NCI-H1417 treated with DMSO at 0.1 percent for 48 hours (cell line): ENCODE measurements at places on chromosomes 1 and 21.

GRCh38 chr1:72547412-72547811 lies 265.1 kb upstream of the NEGR1 start:
- DNase-seq, result no peak

GRCh38 chr1:50982611-50983010 lies 12.6 kb downstream of the CDKN2C start:
- DNase-seq, result no peak

DNA sequence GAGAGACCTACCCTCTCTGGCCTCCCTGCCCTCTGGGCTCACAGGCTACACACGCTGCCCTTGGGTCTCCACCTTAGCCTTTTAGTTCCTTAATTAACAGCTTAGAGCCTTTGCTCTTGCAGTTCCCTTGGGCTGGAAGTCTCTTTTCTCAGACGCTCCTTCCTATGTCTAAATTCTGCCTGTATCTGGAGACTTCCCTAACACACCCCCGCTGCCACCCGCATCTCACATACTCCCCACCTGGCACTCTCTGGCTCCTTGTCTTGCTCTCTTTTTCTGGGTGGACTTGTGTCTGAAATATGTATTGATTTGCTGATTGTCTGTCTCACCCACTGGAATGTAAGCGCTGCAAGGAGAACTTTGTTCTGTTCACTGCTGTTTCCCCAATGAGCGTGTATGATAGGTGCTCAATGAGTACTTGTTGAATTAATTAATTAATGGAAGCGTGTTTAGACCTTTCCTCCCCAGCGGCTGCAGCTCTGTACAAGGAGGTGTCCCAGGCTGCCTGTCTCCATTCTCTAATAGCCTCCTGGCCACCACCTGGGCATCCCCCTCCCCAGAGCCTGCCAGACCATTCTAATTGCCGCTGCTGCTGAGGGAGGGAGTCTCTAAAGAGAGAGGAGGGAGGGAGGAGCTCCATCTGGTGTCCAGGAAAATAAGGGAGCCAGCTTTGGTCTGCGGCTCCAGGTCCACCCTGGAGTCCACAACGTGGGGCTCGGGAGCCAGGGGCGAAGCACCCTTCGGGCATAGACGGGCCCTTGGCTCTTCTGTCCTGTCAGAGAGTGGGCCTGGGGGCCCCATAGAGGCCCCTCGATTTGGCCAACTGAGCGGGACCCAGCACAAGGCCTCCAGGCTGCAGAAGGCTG lies 95.4 kb downstream of the RNF220 start:
- DNase-seq, result no peak

GRCh38 chr21:45584786-45585185 lies 42.5 kb upstream of the SLC19A1 start:
- DNase-seq, result no peak

DNA sequence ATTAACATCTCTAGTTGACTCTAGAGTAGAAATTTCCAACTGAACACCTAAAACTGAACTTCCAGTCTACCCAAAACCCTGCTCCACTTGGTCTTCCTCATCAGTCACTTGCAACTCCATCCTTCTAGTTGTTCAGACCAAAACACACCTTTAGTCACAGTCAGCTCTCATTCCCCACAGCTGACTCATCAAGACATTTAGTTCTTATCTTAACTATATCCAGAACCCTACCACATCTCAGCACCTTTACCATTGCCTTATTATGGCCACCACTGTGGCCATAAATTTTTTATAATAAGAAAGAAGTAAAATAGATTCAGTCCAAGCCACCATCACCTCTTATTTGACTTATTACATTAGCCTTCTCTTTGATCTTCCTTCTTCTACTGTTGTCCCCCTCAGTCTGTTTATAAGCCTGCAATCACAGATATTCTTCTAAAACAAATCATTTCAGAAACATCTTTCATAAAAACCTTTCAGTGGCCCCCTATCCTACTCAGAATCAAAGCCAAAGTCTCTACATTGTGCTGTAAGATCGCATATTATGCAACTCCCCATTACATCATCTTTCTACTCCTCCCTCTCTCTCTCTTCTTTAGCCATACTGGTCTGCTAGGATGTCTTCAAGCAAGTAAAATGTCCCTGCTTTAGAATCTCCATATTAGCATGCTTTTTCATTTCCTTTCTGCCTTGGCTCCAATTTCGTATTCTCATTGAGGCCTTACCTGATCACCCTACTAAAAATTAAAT lies 275.9 kb downstream of the LRRC40 start:
- no peak for DNase-seq

DNA sequence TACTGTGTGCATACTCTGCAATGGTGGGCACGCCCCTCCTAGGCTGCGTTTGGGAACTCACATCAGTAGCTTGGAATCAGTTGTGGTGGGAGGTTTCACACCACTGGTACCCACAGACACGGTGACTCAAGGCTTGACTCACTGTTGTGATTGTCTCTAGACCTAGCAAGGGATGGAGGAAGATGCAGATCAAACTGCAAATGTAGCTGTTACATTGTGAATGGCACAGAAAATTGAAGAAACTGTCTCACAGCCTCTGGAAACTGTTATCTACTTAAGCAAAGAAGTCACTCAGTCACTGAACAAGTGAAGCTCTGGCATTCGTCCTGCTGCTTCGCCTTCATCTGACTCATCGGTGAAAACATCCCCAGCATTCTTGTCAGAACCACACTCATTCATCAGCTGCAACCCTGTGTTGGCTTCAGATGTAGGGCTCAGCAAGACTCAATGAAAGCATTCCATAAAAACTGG lies 59.5 kb downstream of the POFUT2 start:
- DNase-seq, result no peak

DNA sequence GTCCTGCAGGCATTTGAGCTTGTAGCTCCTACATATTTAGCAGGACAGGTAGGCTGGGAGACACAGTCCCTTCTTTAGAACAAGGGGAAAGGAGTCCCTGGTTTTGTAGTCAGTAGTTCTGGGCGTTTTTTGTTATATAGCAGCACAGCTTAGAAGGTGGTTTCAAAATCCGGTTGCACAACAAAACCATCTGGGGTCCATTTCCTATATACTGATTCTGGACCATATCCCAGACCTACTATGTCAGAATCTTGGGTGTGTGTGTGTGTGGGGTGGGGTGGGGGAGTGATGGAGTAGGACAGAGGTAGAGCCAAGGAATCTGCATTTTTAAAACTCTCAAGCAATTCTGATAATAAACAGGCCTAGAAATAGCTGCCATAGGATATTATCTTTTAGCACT lies 21.6 kb downstream of the METTL13 start:
- DNase-seq, result no peak

GRCh38 chr1:89962024-89962741 lies 32.7 kb upstream of the ZNF326 start:
- no peak for DNase-seq

GRCh38 chr1:20351911-20352701 lies 61.4 kb downstream of the VWA5B1 start:
- DNase-seq, result no peak

- no peak for DNase-seq
These were observed 162.4 kb upstream of the CACYBP start for GRCh38 chr1:174837386-174837785.

DNA sequence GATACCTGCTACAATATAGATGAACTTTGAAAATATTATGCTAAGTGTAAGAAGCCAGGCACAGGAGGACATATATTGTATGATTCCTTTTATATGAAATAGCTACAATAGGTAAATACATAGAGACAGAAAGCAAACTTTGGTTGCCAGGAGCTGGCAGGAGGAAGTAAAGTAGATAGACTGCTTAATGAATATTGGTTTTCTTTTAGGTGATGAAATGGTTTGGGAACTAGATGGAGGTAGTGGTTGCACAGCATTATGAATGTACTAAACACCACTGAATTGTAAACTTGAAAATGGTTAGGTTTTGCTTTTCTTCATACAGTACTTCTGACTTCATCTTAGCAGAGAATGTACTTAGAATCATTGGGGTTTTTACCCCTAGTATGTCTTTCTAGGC lies 21.5 kb downstream of the ABCB10 start:
- DNase-seq, result no peak

GRCh38 chr1:153908071-153908470 lies 14.7 kb downstream of the GATAD2B start:
- DNase-seq, result no peak

GRCh38 chr1:66758241-66758755 lies 6.0 kb downstream of the DYNLT5 start:
- no peak for DNase-seq

DNA sequence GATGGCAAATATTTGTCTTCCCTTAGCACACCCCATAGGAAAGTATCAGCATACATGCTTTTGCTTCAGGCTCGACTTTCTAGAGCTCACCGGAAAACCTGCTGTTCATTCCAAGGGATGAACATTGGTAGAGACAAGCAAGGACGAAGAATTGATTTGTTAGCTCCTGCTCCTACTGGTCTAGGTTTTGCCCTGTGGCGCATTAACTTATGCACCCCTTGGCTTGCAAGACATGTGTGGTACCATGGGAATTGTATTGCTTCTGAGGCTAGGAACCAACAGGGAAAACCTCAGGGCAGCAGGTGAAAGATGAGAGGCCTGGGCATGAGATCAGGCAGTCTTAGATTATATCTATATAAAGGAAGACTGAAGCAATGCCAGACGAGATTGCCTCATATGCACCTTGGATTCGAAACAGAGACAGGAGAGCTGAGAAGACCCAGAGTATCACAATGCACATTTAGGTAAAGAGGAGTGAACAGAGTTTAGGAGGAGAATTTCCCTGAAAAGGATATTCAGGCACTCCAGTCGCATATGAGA lies 771.2 kb upstream of the B3GALT2 start:
- DNase-seq, result no peak

GRCh38 chr1:86410879-86411278 lies 13.1 kb upstream of the CLCA2 start:
- DNase-seq, result no peak

GRCh38 chr1:2238361-2239012 lies 10.4 kb downstream of the SKI start:
- no peak for DNase-seq

DNA sequence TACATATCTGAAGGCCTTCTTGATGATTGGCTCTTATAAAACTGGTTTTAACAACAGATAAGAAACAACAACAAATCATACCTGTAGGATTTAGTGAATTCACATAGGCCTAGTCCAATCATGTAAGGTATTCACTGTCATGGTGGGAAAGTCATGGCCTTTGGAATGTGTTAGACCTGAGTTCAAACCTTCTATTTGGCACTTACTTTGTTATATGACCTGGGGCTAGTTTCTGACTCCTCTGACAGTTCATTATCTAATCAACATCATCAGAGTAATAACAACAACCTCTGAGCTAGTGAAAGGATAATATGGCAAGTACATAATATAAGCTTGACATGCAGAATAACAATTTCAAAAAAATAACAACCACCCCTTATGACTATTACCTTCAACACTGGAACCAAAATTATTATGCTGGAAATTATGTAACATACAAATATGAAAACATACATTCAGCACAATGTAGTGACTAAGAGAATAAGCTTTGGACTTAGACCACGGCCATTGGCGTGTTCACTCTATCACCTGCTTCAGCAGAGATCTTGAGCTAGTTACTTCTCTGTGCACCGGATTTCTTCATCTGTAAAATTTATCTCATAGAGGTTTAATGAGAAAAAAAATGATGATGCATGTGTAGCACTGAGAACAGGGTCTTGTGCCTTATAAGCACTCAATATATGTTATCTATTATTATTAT lies 597.6 kb downstream of the LMO4 start:
- no peak for DNase-seq

- DNase-seq, result no peak
These were observed 34.9 kb upstream of the VASH2 start for GRCh38 chr1:212915245-212916091.

GRCh38 chr1:193131266-193131860 lies 9.5 kb downstream of the CDC73 start:
- no peak for DNase-seq

DNA sequence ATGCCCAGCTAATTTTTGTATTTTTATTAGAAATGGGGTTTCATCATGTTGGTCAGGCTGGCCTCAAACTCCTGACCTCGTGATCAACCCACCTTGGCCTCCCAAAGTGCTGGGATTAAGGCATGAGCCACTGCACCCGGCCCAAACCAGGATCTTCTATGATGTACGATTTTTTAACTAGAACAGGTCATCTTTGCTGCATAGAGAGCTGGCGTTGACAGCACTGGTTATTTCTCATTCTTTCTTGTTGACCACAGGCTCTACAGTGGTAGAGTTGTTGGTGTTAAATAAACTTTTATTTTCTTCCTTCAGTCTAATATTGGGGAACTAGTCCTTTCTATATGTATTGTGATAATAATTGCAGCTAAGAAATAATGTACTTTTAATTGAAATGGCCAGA lies 3.8 kb upstream of the MAB21L3 start:
- no peak for DNase-seq

- no peak for DNase-seq
These were observed 10.0 kb upstream of the DNAH14 start for GRCh38 chr1:224919508-224919907.

DNA sequence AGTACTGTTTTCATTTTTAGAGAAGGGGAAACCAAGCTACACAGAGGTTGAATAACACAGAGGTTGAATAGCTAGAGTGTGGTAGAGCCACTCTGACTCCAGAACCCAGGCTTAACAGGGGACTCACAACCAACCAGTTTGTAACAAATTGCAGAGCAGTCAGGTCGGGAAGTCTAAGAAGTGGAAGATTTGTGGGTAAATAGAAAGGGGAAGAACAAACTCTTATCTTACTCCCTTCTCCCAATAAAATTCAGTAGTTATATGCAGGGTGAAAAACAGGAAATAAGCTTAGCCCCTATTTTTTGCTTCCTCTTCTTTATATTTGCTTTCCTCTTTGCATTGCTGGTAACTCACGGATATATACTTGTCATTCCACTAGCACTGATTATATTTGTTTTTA lies 23.2 kb downstream of the CDC42 start:
- no peak for DNase-seq

DNA sequence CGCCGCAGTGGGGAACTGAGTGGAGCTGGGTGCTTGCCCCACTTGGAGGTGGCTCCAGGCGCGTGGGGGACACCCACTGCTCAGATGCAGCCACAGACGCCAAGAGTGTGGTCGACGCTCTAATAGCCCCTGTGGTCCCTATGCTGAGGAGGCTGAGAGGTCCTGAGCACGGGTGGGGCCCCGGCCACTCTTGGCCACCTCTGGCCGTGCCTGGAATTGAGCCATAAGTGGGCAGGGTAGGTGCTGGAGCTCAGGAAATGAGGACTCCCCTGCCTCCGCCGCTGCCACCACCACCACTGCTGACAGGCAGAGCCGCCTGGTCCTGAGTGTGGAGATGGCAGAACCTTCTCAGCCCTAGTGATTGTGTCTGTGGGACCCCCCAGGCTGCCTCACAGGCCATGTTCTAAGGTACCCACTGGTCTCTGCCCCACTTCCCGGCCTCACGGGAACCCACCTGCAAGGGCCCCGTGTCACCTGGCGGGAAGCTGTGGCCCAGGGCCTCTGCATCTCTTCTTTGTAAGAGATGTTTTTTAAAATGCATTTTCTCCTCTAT lies 34.6 kb upstream of the DIP2A start:
- no peak for DNase-seq
